NCI-H446 treated with DMSO at 0.1 percent for 48 hours (cell line): ENCODE measurements at places on chromosomes 1 and 21.
A peak's percentile ranks its signal among the peaks of the same experiment; 100 is the strongest.

DNA sequence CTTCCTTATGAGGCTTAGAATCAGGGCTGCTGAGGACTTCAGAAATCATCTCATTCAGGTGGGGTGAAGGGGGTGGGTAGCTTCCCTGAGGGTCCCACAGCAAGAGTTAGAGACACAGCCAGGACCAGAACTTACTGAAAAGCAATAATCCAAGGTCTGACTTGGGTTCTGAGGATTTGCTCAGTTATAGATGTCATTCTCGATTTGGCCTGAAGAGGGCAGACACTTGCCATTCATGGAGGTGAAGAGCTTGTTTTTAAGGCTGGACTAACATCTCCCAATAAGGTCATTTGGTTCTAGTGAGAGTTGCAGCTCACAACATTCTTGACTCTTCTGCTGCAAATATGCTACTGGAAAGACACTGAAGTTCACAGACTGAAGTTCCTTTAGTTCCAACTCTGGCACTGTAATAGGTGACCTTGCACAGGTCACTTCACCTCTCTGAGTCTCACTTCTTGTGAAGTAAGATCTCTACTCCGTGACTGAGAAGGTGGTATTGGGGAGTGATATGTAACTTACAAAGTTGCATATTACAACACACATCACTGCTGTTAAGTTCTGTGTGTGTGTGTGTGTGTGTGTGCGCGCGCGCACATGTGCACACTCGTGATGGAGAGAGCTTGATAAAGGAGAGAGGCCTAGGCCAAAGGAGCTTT is 69.8 kb upstream of the DIRAS3 start:
- DNase-seq, result peak; percentile 44

- DNase-seq, result no peak
These were observed 299.1 kb upstream of the NRIP1 start for GRCh38 chr21:15363921-15364320.

DNA sequence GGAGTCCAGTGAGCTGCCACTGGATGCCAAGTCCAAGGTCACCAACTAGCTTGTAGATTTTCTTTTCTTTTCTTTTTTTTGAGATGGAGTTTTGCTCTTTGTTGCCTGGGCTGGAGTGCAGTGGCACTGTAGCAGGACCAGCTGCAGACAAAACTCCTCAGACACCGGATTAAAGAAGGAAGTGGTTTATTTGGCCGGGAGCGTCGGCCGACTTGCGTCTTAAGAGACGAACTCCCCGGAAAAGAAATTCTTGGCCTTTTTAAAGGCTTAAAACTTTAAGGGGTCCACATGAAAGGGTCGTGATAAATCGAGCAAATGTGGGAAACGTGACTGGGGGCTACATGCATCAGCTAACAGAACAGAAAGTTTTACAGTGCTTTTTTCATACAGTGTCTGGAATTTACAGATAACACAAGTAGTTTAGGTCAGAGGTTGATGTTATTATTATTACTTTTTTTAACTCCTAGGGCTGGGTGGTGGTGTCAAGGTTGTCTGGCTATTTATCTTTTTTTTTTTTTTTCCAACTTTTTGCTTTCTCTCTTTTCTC is 36.4 kb upstream of the CFAP126 start:
- DNase-seq, result no peak

- DNase-seq, result no peak
These were observed 1.5 kb downstream of the SLC30A2 start for GRCh38 chr1:26044414-26044813.

GRCh38 chr21:18468790-18469189 is 65.2 kb upstream of the TMPRSS15 start:
- DNase-seq, result no peak

DNA sequence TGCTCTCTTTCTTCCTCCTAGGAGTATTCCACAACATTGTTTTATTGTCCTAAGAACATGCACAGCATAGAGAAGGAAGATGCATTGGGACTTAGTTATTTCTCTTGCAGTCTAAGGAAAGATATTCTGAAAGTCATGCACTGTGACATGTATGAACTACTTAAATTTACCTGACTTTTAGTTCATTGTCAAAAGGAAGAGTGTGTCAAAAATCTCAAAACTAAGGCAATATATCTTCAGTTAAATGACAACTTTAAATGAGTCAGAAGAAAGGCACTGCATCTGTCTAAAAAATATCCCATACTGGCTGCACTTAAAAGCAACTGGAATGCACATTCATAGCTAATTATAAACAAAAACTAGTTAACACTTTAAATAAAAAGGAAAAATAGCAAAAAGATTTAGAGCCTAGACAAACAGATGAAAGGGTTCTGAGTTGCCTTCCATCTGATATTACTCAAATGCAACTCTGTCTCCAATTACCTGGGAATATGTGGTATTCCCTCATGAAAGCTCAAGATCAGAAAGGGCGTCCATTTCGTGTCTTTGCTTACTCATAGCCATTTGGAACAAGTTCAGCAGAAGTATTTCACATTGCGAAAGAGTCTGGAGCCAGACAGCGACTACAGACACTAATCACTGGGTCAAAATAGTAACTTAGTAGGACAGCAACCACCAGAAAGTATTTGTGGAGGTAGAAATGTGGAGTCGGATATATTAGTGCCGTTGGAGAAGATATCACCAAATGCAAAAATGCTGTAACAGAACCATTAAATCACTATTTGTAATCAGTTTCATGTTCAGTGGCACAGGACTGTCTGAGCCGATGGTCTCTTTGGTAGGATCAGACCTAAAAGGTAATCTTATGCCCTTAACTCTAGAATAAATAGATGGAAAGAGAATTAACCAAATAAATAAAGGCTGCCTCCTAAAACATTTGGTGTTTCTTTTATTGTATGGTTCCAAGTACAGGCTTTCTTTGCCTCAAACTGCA is 225.7 kb downstream of the GREM2 start:
- DNase-seq, result no peak

- peak; percentile 89 for DNase-seq
These were observed 436.4 kb downstream of the PLA2G4A start for GRCh38 chr1:187264995-187265602.

- DNase-seq, result no peak
These were observed 106.5 kb downstream of the PLPP3 start for GRCh38 chr1:56472860-56473259.

- no peak for DNase-seq
These were observed 23.4 kb downstream of the DSTYK start for GRCh38 chr1:205188098-205188497.

DNA sequence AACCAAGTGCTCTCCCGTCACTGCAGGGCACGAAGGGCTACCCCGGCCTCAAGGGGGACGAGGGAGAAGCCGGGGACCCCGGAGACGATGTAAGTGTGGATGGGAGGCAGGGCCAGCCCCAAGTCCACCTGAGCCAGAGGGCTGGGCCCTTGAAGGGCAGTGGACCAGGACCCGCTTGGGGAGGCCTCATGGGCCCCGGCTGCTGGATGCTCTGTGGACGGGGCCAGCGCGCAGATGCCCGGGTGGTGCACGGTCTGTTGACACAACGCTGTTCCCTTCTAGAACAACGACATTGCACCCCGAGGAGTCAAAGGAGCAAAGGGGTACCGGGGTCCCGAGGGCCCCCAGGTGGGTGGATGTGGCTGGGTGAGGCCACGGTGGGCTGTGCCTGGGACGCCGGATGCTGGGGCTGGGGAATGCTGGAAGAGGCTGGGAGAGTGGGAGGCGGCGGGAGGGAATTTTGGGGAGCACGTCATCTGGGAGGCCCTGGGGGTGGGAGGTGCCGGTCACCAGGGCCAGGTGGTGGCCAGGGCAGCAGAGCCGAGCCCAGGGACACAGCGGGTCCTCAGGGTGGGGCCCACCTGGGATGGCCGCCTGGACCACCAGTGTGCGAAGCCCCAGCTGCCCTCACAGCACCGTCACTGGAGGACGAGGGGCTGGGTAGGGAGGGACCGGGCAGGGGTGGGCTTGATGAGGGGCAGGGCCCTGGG is 17.5 kb downstream of the COL6A1 start:
- no peak for DNase-seq

- peak; percentile 86 for DNase-seq
These were observed 94.0 kb upstream of the KIF26B start for GRCh38 chr1:245060684-245061374.

DNA sequence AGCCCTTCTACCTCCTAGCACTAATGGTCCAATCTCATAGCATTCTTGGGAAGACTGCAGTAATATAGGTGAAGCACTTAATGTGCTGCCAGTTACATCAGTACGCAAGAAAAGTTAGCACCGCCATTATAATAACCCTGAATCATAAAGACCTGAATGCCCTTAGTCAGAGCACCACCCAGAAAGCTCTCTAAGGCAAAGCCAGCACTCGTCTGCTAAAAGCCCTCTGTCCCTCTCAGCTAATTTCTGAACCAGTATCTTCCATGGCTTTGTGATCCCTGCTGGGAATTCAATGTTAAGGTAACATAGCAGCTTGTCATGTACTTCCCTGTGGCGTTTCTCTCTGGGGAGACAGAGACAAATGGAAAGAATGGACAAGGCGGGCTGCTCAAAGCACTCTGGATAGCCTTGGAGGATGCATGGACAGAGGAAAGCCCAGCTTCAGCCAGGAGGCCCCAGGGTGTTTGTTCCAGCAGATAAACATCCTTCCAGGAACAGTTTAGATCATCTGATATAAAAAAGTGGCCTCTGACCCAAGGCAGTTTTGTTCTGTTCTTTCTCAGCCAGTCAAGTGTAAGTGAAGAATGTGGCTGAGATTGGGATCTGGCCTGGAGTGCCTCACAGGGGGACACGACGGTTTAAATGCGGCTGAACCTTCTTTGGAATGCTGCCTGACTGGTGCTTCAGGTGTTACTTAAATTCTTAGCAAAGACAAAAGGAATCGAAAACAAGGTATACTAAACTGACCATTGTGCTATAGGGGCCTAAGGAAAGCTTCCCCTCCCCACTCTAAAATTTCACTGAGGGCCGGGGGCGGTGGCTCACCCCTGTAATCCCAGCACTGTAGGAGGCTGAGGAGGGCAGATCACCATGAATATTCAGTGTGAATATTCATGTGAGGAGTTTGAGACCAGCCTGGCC is 58.1 kb upstream of the VTCN1 start:
- DNase-seq, result no peak

DNA sequence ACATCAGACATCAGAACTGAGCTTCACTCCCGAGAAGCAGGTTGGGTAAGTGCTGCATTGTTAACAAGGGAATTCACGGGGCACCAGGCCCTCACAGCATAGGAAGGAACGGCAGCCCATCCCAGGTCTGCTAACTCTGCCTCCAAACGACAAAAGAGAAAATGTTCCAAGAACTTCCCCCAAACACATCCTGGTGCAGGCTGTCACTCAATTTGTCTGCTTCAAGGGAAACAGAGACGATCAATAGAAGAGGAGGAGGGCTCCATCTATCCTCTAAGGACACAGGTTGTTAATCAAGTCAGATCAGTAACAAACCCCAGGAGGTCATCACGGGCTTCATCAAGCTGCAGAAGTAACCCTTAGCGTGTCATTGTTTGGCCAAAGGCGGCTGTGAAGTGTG is 3.5 kb upstream of the TSPEAR start:
- DNase-seq, result no peak

DNA sequence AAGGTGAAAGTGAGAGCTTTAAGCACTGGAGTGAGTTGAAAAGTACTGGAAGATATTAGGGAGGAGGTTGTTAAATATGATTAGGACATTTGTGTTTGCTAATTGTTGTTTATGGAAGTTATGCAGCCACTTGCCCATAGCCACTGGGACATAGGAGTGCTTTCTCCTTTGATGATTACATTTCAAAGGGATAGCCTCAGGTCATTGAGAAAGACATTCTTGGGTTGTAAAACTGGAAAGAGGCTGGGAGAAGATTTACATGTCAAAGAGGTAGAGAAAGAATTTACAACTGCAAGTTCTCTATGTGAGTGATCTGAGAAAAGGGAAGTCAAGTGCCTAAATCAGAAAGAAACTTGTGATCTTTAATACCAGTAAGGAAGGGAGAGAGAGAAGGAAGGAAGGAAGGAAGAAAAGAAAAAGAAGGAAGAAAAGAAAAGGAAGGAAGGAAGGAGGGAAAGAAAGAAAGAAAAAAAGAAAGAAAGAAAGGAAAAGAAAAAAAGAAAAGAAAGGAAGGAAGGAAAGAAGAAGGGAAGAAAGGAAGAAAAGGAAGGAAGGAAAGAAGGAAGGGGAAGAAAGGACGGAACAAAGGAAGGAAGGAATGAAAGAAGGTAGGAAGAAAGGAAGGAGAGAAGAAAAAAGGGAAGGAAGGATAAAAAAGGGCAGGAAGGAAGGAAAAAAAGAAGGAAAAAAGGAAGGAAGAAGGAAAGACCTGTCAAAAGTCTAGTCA is 284.6 kb upstream of the DPYD start:
- no peak for DNase-seq

DNA sequence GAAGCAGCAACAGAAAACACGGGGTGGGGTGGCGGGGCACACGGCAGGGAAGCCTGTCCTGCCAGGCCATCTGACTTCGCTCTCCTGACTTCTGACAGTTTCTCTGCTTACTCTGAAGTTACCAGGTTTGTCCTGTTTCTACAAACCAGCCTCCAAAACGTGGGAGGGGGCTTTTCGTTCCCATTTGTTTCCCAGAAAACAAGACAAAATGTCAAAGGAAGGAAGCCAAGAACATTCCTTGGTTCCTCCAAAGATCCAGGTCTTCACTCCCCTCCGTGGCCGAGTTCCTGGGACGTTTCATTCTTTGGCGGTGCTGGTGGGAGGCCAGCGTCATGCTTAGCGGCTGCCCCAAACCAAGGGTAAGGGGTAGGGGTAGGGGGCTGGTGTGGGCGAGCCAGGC is 49.6 kb downstream of the MEGF6 start:
- DNase-seq, result no peak

DNA sequence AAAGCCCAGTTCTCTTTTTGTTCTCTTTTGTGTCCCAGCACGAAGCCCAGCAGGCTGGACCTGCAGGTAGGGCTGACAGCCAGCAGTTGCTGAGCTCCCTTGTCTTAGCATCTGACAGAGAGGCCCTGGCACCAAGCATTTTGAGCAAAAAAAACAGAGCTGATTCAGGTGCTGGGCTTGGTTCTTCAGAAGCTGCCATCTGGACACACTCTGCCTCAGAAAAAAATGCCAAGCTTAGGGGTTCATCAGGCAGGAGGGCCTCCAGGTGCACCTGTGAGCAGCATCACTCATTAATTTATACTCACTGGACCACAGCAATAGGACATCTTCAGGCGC is 167.1 kb upstream of the PLD5 start:
- no peak for DNase-seq

GRCh38 chr21:42722808-42723473 is 69.5 kb downstream of the PDE9A start:
- no peak for DNase-seq

- no peak for DNase-seq
These were observed 22.2 kb upstream of the EPHB2 start for GRCh38 chr1:22688466-22688865.

GRCh38 chr1:197761654-197762053 is 13.6 kb downstream of the DENND1B start:
- DNase-seq, result no peak

- DNase-seq, result peak; percentile 29
These were observed 1.5 kb downstream of the CORT start for GRCh38 chr1:10451287-10451686.

- no peak for DNase-seq
These were observed 451.5 kb upstream of the ADAMTS5 start for GRCh38 chr21:27418346-27418745.

GRCh38 chr1:91572044-91572443 is 71.4 kb downstream of the CDC7 start:
- no peak for DNase-seq
